ENCODE measurements at places on chromosomes 13 and 19.
A peak's percentile ranks its signal among the peaks of the same experiment; 100 is the strongest.

DNA sequence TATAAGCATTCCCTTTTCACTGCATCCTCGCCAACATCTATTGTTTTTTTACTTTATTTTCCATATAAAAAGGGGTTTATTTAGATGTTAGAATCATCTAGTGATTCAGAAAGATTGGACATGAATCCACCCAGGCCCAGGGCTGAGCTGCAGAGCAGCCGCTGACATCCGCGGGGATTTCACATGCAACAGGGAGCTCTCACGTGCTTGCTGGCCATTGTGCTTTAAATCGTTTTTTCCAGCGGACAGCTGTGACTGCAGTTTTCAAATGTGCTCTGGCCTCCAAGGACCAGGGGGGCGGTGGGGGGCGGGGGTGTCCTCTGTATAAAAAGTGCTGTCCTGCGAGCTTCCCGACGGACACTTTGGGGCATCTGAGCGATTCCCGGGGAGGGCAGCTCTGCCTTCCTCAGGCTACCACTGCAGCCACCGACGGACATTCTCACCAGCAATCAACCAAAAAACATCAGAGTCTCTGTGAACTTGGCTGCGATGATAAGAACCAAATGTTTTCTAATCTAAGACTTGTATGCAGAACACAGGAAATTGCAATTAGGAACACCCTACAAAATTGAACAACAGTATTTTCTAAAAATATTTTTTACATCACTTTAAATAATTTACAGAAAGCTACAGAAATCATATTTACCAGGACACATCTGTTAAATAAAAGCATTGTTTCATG lies 12.6 kb downstream of the RB1 start:
- no peak for ATAC-seq

DNA sequence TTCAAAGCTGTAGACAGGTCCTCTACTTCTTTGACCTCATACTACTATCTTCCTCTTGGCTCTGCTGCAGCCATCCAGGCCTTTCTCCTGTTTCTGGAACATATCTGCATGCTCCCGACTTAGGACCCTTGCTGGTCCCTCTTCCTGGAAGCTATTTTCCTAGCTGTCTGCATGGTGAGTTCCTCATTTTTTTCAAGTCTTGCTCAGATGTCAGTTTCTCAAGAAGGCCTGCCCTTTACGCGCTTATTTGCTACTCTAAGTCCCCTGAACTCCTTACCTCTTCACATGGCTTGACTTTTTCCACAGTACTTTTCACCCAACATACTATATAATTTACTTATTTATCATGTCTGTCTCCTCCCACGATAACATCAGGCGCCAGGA lies 31.4 kb downstream of the DNAJC3 start:
- no peak for ATAC-seq

DNA sequence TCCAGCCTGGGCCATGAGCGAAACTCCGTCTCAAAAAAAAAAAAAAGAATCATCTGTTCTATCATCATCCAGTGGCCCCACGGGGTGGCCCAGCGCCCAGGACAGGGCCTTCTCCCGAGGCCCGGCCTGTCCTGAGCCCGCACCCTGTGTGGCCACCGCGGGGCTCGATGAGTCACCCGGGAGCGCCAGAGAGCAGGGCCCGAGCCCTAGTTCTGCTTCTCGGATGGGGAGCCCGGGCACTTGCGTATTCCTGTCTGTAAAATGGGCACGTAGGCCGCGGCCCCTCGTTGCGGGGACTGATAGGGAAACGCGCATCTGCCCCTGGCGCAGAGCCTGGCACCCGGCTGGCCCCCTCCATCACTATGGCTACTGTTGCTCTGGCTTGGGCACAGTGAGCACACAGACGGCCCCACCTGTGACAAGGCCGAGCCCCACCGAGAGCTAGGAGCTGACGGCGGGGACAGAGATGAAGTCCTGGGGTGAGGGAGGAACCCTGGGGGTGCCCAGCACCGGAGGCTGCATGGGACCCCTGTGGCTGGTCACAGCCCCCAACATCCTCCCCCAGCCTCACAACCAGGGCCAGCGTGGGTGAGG lies 21.3 kb upstream of the UQCR11 start:
- no peak for ATAC-seq

DNA sequence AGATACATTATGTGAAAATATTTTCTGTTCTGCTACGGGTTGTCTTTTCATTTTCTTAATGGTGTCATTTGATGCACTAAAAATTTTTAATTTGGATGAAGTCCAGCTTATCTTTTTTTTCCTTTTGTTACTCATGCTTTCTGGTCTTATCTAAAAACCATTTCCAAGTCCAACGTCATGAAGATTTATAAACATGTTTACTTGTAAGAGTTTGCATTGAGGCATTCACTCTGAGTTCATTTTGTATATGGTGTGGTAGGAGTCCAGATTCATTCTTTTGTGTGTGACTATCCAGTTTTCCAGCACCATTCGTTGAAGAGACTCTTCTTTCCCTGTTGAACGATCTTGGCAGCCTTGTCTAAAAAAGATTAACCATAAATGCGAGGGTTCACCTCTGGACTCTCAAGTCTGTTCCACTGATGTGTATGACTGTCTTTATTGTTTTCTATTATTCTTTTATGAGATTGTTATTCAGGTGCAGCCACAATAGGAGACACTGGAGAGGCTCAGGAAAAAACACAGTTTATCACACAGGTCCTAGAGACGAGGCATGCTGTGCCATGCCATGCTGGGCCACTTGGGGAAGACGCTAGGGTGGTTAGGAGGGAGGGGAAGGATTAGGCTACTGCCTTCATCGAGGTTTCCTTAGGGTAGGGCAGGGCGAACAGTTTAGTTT lies 35.0 kb downstream of the NAA16 start:
- no peak for ATAC-seq

DNA sequence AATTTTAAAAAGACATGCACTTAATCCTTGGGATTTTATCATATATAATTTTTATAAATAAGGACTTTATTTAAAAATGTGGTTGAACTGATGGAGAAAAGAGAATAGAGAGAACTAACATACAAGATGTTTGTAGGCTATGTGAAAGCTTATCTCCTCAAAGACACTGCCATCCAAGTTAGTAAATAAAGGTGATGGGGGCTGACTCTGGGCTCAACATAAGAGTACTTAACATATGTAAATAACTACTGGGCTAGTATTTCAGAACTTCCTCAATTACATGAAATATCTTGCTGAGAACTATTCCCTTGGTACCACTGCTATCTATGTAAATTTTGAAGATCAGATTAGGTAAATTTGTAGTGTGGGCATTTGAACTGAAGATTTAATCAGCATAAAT lies 1017.3 kb upstream of the PCDH20 start:
- ATAC-seq = no peak

DNA sequence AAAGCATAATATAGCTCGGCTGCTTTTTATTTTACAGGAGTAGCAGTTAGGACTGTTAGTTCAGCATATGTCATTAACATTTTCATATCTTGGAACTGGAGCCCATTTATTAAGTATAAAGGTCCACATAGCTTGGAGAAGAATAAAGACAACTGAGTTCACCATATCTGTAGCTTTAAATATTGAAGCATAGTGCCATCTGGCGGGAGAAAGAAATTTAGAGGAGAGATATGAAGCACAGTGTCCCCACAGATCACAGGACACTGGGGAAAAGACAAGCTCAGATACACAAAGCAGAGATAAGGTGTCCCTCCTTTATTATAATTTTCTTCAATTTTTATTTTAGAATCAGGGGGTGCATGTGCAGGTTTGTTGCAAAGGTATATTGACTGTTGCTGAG lies 104.7 kb upstream of the FREM2 start:
- ATAC-seq = peak; percentile 95

Measured in SK-N-SH treated with all-trans-retinoic acid at 6 μM for 48 hours (cell line).